WTC11 (cell line): ENCODE measurements at places on chromosomes 1 and 21. TPM values are rescaled to one million over a fixed set of nuclear protein-coding genes. Genes with fewer than 3 reads are reported as not detected.

- no peak for DNase-seq
Observed at GRCh38 chr21:42639646-42640152, 13.7 kb upstream of the PDE9A start.

DNA sequence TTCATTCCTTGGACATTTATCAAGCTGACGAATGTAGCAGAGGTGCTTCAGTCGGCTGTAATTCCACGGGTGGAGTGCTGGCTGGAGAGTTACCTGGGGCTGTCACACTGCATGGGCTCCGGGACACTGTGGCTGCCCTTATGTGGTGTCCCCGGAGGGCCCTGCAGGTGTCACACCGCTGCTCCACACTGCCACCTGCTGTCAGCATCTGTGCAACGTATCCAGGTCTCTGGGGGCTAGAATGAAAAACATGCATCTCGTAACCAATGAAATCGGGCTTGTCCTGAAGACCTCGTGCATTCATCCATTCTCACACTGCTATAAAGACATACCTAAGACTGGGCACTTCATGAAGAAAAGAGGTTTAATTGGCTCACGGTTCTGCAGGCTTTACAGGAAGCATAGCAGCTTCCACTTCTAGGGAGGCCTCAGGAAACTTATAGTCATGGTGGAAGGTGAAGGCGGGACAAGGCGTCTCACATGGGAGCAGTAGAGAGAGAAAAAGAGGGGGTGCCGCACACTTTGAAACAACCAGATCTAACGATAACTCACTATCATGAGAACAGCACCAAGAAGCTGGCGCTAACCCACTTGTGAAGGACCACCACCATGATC lies 46.7 kb upstream of the PCBP3 start:
- peak; percentile 88 for DNase-seq

The PLA2G2C gene
- total RNA-seq: not detected in 3 replicates

The ST6GALNAC5 gene
- 8.8 to 10.1 TPM (median 9.6 TPM) in 3 replicates for total RNA-seq

The DTL gene
- total RNA-seq: 38.8 to 52.3 TPM (median 43.0 TPM) in 3 replicates
